ENCODE measurements at places on chromosomes 16 and 17.

DNA sequence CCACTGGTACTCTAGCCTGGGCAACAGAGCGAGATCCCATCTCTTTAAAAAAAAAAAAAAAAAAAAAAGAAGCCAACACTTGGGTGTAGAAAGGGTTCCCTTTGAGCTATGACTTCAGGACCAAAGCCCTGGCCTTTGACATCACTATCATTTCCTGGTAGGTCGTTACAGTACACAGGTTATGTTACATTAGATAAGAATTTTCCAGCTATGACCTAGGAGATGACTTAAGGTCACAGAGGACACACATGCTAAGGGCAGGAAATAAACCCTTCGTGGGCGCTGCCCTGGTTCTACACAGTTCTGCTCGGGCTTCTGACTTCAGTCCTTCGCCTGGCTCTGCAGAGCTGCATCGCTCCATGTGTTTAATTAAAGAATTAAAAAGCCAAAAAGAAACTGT is 112.0 kb downstream of the ADCY9 start:
- DNase-seq: no peak

GRCh38 chr16:180101-180675 is at the start of gene HBQ1:
Gene HBQ1 (plus strand): TSS chr16:180459. CDS start chr16:180487, 28 bp downstream.
- DNase-seq: peak; percentile 64

GRCh38 chr17:11278186-11278991 is 37.4 kb downstream of the SHISA6 start:
- no peak for DNase-seq

- no peak for DNase-seq
These were observed 1187.6 kb upstream of the CDH8 start for GRCh38 chr16:63223851-63224250.

- DNase-seq: no peak
These were observed 24.5 kb downstream of the RNF135 start for GRCh38 chr17:30995347-30995746.

DNA sequence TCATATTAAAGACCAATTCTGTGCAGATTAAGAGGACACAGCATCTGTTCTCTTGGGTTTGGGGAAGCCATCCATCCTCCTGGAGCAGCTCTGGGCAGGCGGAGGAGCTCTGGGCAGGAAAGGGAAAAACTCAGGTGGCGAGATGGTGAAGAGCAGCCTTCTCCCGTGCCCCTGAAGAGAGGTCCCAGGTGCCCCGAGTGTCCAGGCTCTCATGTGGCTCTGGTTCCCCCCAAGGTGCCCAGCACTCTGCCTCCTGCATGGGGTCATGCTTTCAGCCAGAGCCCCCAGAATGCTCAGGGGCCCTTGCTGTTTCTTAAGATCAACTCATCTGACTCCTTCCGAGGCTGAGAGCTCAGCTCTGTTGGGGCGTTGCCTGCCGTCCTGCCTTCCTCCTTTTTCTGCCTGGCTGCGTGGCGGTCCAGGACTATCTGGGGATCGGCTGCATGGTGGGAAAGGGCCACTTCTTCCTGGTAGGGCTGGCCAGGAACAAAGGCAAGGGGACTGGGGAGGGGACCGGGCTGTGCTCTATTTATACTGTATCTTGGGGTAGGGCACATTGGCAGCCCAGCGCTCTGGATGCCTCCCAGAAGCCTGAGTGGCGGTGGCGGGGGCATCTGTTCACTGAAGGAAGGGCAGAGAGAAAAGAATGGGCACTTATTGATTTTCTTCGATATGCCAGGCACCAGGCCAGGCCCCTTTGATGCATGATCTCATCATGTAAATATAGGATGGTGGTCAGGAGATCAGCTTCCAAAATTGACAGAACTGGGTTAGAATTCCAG is 103.2 kb upstream of the SDK2 start:
- DNase-seq: no peak

DNA sequence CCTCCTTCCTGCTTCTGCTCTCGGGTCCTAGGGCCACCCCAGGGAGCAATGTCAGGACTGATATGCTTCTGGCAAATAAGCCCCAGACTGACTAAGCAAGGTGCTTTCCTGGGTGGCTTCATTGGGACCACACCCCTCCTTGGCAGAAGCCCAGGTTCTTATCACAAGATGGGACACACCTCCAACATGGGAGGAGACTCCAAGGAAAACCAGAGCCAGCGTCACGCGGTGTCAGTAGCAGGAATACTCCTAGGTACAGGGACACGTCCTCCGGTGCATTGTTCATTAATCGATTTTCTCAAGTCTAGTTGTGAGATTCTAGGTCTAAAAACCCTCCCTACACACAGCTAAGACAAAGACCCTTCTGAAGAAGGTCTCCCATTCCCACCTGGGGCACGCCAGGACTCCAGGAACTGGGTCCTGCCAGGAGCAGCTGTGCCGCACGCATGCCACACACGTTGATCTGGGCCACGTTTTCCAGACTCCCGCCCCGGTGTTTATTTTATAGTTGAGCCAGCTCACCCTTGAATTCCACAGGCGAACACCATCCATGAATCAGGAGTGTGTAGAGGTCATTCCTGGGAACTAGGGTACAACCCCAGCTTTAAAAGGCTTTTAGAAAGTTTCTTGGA is 30.8 kb downstream of the FA2H start:
- no peak for DNase-seq

GRCh38 chr16:1812732-1813163 is 13.9 kb downstream of the HAGH start:
- DNase-seq: peak; percentile 59

DNA sequence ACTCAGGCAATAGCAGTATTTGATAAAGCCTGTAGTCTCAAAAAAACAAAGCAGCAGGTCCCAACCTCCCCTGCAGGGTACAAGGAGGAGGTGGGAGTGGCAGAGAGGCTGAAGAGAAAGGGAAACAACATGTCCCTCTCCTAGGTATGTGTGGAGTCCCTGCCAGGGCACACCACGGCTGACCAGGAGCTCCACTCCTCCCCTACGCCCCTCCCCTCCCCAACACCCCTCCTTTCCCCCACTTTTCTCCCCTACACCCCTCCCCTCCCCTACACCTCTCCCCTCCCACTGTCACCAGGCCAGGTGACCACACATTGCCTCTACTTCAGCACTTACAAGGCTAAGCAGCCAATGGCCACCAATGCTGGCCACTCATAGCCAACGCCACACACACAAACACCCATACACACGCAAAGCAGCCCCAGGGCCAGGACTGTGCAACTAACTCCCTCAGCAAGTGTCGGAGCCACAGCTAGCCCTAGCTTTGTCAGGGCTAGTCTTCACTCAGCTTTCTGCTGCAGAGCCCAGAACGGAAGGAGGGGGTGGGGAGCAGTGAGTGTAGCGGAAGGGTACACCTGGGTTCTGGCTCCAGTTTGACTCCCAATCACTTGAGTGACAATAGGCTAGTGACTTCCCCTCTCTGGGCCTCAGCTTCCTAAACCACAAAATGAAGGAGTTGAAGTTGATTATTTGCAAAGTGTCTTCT is 8.2 kb downstream of the CAVIN1 start:
- DNase-seq: peak; percentile 60

GRCh38 chr17:43363181-43363925 is 35.4 kb upstream of the ARL4D start:
- no peak for DNase-seq

DNA sequence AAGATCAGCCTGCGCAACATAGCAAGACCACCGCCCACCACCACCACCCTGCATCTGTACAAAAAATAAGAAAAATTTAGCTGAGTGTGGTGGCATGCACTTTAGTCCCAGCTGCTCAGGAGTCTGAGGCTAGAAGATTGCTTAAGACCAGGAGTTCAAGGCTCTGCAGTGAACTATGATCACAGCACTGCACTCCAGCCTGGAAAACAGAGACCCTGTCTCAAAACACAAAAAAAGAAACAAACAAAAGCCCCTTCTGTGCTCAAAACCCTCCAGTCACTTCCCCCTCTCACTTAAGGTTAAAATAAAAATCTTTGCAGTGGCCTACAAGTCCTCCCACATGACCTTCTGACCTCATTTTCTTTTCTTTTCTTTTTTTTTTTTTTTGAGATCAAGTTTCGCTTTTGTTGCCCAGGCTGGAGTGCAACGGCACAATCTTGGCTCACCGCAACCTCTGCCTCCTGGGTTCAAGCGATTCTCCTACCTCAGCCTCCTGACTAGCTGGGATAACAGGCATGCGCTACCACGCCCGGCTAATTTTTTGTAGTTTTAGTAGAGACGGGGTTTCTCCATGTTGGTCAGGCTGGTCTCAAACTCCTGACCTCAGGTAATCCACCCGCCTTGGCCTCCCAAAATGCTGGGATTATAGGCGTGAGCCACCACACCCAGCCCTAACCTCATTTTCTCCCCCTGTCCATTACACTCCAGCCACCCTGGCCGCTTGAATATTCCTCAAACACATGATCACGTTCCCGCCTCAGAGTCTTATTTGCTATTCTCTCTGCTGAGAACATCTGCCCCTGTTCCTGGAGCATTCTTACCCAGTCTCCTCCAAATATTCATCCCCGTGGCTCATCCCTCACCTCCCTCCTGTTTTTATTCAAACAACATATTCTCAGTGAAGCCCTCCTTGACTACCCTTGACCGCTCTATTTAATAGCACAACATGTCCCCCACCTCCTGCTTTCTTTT is 126.6 kb upstream of the MED13 start:
- DNase-seq: no peak

DNA sequence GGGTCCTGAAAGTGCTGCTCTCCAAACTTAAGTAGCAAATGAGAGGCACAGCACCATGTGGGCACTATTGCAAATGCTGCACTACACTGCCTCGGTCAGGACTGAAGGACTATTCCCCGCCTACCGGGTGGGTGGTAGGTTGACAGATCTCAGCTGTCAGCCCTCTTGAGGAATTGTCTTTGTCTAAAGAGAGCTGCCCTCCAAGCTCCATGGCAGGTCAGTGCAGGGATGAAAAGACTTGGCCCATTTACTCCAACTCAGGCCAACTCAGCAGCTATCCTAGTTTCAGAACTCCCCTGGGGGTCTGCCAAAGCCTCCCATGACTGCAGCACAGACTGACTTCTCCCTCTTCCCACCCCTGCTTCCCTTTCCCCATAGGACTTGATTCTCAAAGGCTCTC is 3.4 kb upstream of the PDZD9 start:
- DNase-seq: no peak

GRCh38 chr17:58324409-58325288 is 3.9 kb downstream of the TSPOAP1 start:
- no peak for DNase-seq

DNA sequence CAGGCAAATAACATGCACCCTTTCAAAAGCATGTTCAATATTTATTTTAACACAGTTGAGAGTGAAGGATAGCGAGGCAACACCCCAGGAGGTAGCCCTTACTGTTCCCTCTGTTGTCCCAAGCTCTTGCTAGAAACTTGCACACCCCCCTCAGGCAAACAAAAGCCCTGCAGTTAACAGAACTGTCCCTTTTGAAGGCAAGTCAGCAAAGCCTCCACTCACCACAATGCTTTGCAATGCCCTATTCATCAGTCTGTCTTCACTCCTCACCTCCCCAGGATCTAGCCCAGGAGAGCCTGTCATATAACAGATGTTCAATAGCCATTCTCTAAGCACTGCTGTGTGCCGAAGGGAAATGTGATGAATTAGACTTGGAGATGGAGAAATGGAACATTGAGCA is 3.5 kb upstream of the CNEP1R1 start:
- no peak for DNase-seq

GRCh38 chr17:27919079-27919478 is 25.9 kb upstream of the LYRM9 start:
- DNase-seq: no peak

GRCh38 chr17:77857613-77858012 is 100.9 kb upstream of the TNRC6C start:
- DNase-seq: no peak

GRCh38 chr17:81922566-81923301 is 4.8 kb upstream of the SIRT7 start:
- DNase-seq: no peak

- DNase-seq: no peak
These were observed 4.6 kb downstream of the PCYT2 start for GRCh38 chr17:81906476-81907218.

DNA sequence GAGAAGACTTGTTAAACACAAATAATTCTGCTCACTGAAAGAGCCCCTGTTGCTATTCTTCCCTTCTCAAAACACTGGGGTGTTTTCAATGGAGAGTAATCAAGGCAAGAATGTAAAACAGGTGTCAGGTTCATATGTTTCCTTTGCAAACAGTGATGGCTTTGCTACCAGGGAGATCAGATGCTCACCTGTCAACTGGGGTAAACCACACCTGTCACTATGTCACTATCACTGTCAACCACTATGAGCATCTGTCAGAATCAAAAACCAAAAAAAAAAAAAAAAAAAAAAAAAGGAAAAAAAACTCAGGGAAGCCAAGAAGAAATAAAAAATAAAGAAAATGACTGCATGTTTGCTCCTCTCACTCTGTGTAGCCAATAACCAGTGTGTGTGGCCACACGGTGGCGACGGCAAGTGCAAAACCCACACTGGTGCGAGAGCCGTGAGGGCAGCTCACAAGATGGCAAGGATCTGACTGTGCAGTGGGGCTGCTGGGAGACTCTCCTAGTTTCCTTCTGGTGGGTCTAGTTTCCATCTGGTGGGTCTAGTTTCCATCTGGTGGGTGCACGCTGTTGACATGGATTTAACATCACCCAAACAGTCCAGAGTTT is 22.7 kb downstream of the USP22 start:
- no peak for DNase-seq

Data from GM13976 (cell line).